Amygdala (tissue), 56 donors: ENCODE measurements at places on chromosomes 12 and 14.

GRCh38 chr12:52193991-52194390, 2.2 kb upstream of the KRT80 start:
- no peak for DNase-seq

- no peak for DNase-seq
These were observed 342.3 kb downstream of the PDZRN4 start for GRCh38 chr12:41530441-41530840.

- no peak for DNase-seq
These were observed 4.3 kb upstream of the LRTM2 start for GRCh38 chr12:1815814-1816729.

- no peak for DNase-seq
These were observed 233.3 kb upstream of the FLRT2 start for GRCh38 chr14:85296456-85297210.

DNA sequence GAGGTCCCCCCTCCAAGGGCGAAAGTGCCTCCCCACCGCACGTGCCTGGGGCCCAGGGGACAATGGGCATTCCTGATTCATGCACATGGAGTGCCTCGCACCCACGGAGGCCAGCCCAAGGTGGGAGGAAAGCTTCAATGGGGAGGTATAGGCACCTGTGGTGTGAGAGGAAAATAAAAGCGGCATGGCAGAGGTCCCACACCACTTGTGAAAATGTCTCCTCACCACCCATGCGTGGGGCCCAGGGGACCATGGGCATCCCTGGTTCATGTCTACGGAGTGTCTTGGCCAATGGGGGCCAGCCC, 384.7 kb downstream of the ALG10 start:
- no peak for DNase-seq

- DNase-seq: no peak
These were observed 53.8 kb upstream of the NTF3 start for GRCh38 chr12:5377997-5378592.

- no peak for DNase-seq
These were observed 23.1 kb upstream of the GNS start for GRCh38 chr12:64782191-64782876.

GRCh38 chr14:96734076-96734622, 63.0 kb upstream of the VRK1 start:
- DNase-seq: no peak

- peak; percentile 13 for DNase-seq
These were observed 344.6 kb upstream of the MGAT4C start for GRCh38 chr12:86600664-86601231.

DNA sequence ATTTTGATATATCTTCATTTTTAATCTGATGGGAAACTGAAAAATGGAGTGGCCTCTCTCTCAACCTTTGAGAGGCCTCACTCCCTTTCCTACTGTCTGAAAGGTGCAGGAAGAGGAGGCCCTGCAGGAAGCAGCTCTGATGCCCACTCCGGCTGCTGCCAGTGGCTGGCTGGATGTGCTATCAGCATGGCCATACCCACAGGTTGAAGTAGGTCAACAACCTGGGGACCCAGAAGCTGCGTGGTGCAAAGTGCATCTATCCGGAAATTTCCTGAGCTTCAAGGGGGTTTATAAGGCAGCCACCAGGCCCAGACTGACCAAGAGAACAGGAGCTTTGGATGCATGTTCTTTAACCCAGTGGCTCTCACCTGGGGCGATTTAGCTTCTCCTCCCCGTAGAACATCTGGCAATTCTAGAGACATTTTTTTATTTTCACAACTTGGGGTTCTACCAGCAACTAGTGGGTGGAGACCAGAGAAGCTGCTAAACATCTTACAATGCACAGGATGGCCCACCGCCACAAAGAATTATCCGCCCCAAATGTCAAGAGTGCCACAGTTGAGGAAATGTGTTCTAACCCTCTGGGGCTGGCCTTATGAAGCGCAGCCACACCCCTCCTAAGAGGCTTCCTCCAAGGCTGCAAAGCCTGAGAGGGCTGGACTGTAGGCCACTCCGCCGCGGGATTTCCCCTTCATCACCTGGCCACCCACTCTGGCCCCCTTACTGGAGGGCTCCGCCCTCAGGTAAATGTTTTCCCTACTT, 8.2 kb upstream of the BATF start:
- DNase-seq: no peak

- DNase-seq: no peak
These were observed 42.7 kb downstream of the ALX1 start for GRCh38 chr12:85322715-85323114.

- DNase-seq: peak; percentile 78
These were observed at the start of gene ARHGEF40 for GRCh38 chr14:21070083-21070609. ARHGEF40 (plus strand) TSS chr14:21070304; CDS start chr14:21070397, 93 bp downstream.

- DNase-seq: no peak
These were observed 142.2 kb upstream of the RFLNA start for GRCh38 chr12:124152731-124153130.

DNA sequence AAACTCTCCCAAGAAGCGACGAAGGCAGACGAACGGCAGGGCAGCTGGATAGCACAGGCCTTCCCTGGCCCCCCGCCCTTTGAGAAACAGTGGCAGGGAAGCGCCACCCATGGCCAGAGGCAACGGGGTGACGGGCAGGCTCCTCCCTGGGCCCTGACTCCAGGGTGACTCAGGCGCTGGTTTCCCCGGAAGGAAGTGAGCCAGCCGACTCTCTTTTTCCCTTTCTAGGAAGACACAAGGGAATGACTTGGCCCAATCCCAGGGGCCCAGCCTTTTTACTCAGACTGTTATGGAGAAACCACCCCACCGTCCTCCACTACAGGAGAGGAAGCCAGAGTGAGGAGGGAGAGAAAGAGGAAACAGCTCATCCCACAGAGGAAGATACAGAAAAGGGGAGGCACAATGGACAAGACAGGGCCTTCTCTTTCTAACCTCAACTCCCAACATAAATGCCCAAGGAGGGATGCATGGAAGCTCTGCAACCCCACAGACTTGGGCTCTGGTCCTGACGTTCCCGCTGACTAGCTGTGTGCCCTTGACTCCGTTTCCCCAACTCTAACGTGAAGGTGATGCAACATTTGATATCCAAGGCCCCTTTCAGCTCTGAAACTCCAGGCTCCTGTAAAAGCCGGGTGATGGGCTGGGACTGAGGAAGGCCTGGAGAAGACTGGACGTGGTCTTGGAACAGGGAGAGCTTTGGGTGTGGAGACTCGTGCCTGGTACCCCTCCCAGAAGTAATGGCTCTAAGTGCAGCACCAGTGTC, 27.9 kb downstream of the ACTN1 start:
- no peak for DNase-seq

GRCh38 chr12:91307957-91308670, 125.5 kb upstream of the DCN start:
- no peak for DNase-seq

GRCh38 chr14:69632593-69633151, 21.3 kb downstream of the SUSD6 start:
- no peak for DNase-seq

DNA sequence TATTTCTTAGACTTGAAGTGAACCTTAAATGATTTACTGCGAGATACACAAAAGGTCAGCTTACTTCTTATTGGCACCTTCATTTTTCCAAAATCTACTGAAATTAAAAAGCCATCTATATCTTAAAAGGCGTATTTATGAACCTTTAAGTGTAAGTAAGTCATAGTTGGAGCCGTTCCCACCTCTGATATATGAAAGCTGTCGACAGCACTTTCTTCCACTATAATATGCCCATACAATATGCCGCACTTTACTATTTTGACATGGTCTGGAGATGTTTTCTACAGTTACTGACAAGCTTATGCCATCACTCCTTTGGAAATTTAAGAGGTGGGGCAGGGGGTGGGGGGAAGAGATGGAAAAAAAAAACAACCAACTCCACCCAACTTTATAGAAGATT, 155.3 kb downstream of the PHETA1 start:
- DNase-seq: no peak

DNA sequence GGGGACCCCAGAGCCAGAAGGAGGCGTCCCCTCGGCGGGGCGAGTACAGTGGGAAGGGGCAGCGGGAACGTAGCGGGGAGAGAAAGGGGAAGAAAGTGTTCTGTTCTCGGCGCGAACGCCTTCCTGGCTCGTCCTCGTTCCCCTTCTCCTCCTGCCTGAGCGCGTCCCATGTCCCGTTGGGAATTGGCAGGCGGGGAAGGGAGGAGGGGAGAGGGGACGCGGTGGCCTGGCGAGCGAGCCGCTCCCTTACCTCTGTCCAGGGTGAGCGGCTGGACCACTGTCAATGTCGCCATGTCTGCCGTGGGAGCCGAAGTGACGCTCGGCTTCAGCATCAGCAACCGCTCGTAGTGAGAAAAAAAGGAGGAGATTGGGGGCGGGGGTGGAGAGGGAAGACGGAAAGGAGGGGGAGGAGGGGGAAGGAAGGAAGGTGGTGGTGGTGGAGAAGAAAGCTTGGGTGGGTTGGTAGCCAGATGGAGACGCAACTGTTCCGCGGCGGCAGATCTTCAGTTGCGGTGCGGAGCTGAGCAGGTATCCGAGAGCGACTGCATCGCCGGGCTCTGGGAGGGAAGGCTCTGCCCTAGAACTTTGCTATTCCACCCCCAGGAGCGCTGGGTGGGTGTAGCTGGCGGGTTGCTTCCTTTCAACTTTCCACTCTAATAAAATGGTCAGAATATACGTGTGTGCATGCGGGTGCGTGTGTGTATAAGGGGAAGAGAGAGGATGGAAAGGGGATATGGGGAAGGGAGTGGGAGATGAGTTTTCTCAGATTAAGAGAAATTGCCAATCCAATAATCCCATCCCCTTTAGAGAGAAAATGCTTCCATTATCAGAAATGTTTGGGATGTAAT, at the start of gene LIN7A:
LIN7A (minus strand) TSS at position 544 of the 848 bp plus-strand sequence; CDS start at position 332, 212 bp downstream.
- DNase-seq: no peak
